ENCODE measurements at places on chromosomes 1 and 21. TPM values are rescaled to one million over a fixed set of nuclear protein-coding genes. Genes with fewer than 3 reads are reported as not detected.

- no peak for DNase-seq
Measured at GRCh38 chr1:55706397-55706796, 491.2 kb upstream of the USP24 start.

DNA sequence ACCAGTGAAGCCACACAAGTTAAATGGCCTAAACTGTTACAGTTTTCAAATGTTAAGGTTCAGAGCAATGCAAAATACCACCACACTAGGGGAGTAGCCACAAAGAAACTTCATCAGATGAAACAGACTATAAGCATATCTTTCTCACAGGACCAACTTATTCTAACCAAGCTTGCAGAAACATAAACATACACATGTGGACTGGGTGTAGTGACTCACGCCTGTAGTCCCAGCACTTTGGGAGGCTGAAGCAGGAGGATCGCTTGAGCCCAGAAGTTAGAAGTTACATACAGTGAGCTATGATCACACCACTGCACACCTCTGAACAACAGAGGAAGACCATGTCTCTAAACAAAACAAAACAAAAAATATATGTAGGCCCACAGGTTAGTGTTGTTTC is 17.3 kb downstream of the WDR47 start:
- no peak for DNase-seq

DNA sequence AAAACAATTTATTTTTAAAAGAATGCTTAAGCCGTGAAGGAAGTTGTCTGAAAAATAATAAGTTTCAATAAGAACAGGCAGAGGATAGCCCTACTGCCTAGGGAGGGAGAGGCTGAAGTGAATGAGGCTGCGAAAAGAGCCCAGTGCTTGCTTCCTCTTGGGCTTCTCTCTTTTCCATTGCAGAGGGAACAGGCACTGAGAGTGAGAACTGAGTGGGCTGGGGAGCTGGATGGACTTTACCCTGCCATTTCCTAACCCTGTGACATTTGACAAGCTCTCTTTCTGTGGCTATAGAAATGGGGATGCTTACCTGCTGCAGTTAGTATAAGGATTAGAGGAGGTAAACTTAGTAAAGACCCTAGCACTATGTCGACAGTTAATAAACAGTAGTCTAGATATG is 30.0 kb downstream of the TENT5C start:
- DNase-seq: no peak

GRCh38 chr1:193184776-193185175 is 1.6 kb downstream of the B3GALT2 start:
- no peak for DNase-seq

GRCh38 chr21:44667612-44668011 is 885 bp upstream of the KRTAP12-2 start:
- DNase-seq: no peak

DNA sequence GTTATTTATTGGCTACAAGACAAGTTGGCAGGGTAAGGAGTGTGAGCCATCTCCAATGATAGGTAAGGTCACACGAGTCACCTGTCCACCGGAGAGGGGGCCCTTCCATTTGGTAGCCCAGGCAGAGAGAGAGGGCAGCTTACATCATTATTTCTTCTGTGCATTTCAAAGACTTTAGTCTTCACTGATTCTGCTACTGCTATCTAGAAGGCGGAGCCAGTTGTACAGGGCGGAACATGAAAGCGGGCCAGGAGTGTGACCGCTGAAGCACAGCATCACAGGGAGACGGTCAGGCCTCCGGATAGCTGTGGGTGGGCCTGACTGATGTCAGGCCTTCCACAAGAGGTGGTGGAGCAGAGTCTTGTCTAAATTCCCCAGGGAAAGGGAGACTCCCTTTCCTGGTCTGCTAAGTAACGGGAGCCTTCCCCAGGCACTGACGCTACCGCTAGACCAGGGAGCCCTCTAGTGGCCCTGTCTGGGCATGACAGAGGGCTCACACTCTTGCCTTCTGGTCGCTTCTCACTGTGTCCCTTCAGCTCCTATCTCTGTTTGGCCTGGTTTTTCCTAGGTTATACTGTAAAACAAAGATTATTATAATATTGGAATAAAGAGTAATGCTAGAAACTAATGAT is 36.7 kb downstream of the ZNF695 start:
- no peak for DNase-seq

DNA sequence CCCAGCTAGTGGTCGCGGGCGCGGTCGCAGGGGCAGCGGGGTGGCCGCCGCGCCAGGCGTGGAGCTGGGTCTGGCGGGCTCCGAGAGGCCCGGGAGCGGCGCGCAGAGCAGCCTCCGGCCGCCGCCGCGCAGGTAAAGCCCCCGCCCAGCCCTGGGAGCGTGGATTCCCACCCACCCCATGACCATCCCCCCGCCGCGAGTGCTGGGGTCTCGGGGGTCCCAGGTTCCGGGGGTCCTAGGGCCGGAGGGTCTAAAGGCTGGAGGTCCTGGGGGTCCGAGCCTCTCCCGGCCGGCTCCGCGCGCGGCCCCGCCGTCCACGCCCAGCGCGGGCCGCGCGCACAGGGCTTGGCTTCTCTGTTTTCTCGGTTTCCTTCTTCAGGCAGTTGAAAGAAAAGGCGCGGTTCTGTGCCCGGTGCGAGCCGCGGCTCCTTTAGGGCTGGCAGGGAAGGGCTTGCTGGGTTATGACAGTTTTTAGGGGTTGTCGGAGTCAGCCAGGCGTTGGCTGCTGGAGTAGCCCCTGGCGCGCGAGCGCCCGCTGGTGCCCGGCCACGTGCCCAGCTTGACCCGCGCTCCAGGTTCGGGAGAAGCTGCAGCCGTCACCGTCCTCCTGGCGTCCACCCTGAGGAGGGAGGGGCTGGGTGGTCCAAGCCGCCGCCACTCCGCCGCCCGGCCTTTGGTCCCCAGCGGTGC is 359 bp downstream of the LRRC3 start:
- DNase-seq: peak; percentile 49

Gene SPRR1B
- 3.1 TPM for total RNA-seq

Gene FNDC5
- not detected for total RNA-seq
